ENCODE measurements at places on chromosomes 4 and X.

DNA sequence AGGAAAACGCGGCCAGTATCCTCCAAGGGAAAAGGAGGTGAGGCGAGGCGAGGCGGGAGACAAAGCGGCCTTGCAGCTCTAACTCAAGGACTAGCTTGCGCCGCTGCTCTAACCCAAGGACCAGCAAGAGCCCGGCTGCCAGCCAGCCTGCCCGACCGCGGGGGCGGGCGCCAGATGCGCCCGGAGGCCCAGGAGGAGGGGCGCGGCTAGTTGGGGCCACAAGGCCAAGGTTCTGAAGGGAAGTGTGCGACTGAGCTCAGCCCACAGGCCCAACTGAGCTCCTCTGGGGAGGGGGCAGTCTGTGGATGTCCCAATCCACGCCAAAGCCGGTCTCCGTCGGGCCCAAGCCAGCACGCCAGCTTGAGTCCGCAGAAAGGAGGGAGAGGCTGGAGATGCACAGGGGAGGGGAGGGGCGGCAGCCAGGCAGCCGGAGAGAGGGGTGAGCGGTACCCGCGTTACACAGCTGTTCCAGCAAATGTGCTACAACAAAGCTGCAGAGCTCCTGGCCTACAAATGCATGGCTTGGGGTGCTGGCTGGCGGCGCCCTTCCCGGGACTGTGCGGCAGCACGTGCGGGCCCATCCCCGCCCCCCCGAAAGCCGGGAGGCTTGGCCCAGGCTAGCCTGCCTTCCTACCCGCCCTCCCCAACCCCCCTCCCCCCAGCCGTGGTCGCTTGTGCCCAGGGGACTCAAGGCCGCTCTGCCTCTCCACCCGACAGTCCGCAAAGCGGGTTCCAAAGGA, 637 bp downstream of the AMER1 start:
- DNase-seq: peak; percentile 2

DNA sequence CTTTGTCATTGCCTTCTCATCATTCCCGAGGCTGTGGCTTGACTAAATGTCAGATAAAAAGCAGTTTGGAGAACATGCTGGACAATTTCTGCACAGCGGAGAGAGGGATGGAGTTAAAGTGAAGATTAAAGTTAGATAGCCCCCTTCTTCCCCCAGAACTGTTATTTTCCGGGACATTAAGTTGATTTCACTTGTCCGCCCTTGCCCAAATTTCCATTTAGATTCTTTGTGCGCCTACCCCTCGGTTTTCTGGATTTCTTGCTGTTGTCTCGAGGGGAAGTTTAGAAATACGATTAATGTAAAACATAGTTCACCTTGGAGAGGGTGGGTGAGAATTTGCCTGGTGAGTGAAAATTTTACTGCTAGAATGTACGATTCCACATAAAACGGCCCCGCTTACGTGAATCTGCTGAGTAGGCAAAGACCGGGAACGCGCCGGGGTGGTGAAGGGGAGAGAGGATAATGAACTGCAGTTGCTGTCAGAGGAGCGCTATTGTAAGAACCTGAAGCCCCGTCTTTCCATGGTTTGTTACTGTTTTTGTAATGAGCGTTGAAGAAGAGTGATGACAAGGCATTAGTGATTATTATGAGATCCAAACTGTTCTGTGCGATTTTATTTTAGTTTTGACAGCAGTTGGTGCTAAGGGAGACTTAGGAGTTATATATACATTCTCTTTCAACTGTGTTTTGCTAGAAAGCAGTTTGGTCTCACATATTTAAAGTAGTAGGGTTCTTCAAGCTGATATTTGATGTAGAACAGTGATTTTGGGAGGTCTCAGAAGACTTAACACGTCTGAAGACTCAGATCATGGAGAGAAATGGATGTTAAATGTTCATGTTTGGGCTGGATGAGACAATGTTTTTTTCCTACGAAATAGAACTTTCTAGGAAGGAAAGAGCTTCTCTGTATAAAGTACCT, 73.0 kb downstream of the AFF1 start:
- DNase-seq: peak; percentile 24

GRCh38 chr4:159258889-159259560, 156.1 kb downstream of the RAPGEF2 start:
- no peak for DNase-seq

DNA sequence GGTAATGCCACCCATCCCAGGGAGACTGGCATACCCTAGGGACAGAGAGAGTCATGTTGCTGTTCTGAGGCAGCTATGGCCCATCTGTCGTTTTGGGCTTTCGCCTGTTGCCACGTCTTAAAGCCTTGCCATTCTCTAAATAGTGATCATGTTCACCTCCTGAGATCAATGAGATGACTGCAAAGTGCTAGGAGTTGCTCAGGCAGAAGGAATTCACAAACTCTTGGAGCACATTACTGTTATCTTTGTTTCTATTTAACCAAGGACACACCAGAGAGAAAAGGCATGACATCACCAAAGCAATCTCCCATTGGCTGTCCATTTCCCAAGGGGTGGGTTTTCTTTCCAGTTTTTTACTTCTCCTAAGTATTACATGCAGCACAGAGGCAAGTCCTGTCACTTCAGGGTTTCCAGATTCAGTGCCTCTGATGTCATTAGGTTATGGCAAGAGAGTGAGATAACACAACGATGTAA, 37.1 kb upstream of the SETD7 start:
- DNase-seq: no peak

DNA sequence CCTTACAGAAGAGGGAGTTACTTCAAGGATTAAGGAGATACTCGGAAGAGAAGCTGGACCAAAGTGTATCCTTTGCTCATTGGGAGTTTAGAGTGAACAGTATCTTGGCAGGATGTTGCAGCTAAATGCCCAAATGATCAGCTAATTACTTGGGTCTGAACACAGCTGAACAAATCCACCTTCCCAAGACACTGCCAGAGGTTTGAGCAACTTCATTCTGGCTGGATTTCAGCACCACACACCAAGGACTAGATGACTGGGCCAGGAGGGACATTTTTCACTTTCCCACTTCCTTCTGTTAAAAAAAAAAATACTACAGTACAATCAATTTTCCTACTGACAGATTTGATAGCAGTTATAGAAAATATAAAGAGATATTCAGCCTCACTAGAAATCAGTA, 324.6 kb downstream of the MID1IP1 start:
- no peak for DNase-seq

DNA sequence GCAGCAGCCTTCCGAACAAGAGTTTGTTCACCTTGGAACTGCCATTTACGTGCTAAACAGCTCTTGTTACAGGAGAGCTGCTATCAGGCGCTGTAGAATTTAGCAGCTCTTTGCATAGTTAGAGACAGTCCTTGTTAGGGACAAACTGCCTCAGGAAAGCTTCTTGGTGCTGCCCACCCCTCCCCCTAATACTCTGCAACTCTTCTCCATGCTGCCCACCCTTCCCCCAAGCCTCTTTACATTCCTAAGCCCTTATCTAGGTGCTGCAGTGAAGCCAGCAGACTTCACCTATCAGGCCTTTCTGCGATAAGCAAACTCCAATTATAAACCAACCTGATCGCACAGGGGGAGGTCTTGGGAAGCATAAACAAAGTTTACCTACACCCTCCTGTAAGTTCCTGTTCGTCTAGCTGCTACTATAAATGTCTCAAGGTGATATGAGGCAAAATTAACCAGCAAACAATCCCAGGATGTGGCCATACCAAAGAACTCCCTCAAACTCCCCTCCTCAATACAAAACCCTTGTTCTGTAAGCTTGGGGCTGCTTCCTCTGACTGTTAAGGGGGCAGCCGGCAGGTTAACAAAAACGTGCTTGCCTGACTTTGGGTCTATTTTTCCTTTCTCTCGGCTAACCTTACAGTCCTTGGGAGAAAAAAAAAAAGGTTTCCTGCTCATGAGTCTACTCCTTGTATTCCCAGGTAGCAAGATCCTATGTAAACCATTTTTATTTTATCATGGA, 74.0 kb upstream of the GC start:
- no peak for DNase-seq

DNA sequence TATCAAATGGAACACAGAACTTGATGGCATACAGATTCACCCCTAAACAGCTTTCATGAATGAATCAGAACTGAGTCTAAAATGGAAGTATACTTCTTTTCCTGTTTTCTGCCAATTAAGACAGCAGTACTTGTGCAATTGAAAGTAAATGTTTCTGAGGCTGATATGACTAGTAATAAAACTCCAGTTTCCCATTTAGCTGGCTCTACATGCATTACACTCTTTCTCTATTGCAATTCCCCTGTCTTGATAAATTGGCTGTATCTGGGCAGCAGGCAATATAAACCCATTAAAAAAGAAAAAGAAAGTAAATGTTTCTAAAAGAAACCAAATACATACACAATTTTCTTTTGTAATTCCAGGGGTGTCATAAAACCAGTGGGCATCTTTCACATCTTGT, 4.6 kb downstream of the NOA1 start:
- DNase-seq: no peak
